ENCODE measurements at places on chromosomes 5 and 9.

- DNase-seq, result no peak
Observed at GRCh38 chr9:1759009-1759408, 256.1 kb upstream of the SMARCA2 start.

DNA sequence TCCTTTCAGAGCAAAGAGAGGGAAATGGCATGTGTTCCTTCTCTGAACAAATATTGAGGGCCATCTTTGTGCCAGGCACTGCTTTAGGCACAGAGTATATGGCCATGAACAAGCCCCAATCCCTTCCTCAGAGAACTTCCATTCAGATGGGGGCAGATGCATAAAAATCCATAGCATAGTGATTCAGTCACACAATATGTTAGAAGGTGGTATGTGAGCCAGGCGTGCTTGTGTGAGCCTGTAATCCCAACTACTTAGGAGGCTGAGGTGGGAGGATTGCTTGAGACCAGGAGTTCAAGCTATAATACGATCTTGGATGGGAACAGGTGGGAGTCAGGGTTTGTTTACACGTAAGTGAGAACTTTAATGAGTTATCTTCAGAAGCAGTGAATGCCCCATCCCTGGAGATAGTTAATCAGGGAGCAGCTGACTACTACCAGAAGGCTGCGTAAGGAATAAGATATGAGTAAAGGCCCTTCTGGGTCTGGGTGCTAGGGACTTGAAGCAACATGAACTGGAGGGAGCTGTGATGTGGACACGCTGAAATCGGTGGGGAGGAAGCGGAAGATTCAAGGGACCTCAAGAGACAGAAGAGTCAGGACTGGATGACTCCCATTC lies 27.1 kb downstream of the NANS start:
- no peak for DNase-seq

- no peak for DNase-seq
Observed at GRCh38 chr9:15374825-15375224, 47.9 kb upstream of the SNAPC3 start.

- peak; percentile 37 for DNase-seq
Observed at GRCh38 chr5:134242146-134242545, 16.3 kb upstream of the PPP2CA start.

DNA sequence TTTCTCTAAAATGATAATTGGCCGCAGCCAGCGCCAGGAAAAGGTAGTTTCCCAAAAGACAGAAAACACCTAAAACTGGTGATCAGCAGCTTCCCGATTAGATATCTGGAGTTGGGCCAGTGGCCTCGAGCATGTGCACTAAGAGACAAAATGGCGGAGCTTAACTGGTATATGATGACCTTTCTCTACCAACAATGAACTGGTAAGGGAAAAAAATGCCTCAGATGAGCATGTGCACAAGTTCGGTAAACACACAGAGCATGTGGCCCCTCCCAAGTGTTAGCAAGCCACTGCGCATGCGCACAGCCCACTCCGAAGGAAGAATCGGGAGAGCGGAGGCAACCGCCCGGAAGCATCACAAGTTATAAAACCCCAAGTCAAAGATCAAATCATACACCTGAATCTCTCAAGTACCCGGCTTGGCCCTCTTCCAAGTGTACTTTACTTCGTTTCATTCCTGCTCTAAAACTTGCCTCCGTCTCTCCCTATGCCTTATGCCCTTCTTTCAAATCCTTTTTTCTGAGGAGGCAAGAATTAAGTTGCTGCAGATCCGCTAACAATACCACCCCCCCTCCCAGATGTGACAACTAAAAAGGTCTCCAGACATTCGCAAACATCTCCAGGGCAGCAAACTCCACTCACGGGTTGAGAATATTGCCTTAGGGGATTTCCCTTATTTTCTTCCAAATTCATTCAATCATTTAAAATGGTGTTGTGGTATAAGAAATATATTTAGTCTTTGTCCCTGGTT lies 15.0 kb upstream of the PTBP3 start:
- peak; percentile 77 for DNase-seq

DNA sequence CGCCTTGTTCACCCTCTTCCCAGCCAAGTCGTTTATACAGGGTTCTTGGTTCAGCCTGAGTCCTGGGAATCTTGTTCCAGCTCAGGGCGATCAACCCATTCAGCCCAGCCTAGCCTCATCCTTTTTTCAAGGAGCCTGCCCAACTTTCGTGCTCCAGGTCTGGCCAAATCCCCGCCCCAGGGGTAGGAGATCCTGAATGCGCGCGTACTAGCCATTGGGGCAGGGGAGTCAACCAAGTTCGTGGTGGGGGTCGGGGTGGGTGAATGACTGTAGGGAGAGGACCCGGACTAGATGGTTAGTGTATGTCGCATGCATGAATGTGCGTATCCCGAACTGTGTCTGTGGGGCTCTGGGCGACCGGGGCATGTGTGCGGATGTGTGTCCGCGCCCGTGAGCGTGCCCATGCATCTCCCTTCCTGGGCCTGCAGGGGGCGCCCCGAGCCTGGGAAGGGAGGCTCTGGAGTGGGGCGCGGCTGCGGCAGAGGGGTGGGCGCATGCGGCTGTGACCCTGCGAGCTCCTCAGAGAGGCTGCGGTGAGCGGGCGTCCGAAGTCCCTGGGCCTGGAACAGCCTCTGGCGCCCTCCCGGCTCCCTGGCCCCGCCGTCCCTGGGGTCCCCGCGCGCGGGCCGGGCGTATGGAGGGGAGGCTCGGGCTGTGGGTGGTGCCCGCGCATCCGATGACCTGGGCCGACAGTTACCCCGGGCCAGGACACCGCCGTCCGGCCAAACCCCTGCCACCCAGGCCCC lies 8.7 kb downstream of the CCL21 start:
- peak; percentile 43 for DNase-seq

GRCh38 chr5:78879516-78879915 lies 105.6 kb downstream of the ARSB start:
- no peak for DNase-seq

GRCh38 chr9:14399756-14400657 lies 86.1 kb upstream of the NFIB start:
- DNase-seq, result peak; percentile 49

- DNase-seq, result no peak
Observed at GRCh38 chr9:72704688-72705375, 183.4 kb downstream of the TMC1 start.

DNA sequence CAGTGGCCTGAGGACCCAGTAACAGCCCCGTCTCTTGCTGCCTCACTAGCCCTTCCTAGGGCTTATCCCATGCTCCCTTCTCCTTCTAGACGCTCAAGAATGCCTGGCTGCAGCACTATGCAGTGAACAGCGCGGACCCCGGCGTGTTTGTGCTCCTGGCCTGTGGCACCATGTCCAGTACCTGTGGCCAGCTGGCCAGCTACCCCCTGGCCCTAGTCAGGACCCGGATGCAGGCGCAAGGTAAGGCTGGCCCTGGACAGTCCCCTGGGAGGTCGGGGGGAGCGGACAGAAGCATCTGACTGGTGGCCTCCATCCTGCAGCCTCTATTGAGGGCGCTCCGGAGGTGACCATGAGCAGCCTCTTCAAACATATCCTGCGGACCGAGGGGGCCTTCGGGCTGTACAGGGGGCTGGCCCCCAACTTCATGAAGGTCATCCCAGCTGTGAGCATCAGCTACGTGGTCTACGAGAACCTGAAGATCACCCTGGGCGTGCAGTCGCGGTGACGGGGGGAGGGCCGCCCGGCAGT lies 20.5 kb downstream of the PTGES2 start:
- no peak for DNase-seq

GRCh38 chr5:149667829-149668330 lies 62.2 kb upstream of the PPARGC1B start:
- DNase-seq, result no peak
